Activated T-helper 1 cell treated with Interleukin-2 at 50 U/mL for 16 hours (primary cell): ENCODE measurements at places on chromosomes 13 and 19.
A peak's percentile ranks its signal among the peaks of the same experiment; 100 is the strongest.

GRCh38 chr13:78662467-78662866, 3.5 kb upstream of the OBI1 start:
- no peak for DNase-seq

GRCh38 chr19:5078182-5078581, 109.3 kb downstream of the KDM4B start:
- no peak for DNase-seq

DNA sequence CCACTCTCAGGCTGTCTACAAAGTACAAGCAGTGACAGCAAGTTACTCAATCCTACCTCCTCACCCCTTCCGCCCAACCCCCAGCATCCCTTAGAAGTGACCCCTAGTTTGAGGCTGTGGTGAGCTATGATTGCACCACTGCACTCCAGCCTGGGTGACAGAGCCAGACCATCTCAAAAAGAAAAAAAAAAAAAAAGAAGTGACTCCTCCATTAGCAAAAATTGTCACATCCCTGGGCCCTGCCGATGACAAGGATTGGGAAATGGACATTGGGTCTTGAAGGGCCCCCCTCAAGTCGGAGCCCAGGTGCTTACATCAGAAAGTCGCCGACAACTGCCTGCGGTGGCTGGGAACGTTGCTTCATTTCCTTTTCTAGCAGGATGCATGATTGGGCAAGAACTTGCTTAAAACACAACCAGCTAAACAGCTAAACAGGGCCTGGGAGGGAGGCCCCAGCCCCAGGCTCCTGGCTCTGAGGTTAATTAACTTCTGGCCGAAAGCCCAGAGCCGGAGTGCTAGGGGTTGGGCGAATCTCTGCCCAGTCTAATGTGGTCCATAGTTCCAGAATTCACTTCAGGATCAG, 15.3 kb downstream of the RAB3D start:
- no peak for DNase-seq

GRCh38 chr13:24624801-24625231, 55.4 kb upstream of the ATP12A start:
- no peak for DNase-seq

DNA sequence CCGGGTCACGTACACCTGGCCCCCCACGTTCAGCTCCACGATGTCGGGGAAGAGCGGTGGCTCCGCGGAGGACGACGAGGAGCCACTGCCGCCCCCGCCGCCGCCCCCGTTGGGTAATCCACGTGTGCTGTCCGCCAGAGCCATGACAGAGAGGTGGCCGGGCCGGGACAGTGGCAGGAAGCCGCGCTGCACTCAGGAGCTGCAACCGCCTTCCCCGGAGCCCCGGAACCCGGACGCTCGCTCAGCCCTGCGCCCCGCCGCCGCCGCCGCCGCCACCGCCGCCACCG, 257 bp downstream of the KCTD12 start:
- peak; percentile 20 for DNase-seq

- no peak for DNase-seq
Measured at GRCh38 chr19:33376423-33376822, 2.9 kb downstream of the CEBPG start.

GRCh38 chr19:14669940-14670339, 4.7 kb downstream of the ADGRE3 start:
- no peak for DNase-seq

- DNase-seq: no peak
Measured at GRCh38 chr13:33279414-33280278, 5.9 kb downstream of the STARD13 start.

GRCh38 chr19:50654882-50655281, 5.6 kb downstream of the C19orf81 start:
- DNase-seq: no peak

- no peak for DNase-seq
Measured at GRCh38 chr13:66071029-66071428, 1159.1 kb downstream of the PCDH9 start.

DNA sequence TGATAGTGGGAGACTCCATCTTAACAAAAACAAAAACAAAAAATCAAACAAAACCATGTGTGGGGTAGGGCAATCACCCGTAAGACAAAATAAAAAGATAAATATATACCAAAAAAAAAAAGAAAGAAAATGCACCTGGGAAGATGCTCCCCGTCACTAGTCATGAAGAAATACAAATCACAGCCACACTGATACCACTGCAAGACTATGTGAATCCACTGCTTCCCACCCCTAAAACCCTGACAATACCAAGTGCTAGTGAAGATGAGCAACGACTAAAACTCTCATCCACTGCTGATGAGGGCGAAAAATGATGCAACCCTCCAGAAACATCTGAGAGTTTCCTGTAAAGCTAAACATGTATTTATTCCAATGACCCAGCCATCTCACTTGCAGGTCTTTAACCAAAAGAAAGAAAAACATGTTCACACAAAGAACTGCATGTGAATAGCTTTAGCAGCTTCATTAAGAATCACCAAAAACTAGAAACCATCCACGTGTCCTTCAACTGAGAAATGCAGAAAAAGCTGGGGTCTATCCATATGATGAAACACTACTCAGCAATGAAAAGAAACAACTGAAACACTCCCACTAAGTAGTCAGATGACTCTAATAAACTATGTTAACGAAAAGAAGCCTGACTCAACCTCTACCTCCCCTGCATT, 31.7 kb downstream of the BRD4 start:
- no peak for DNase-seq

- no peak for DNase-seq
Measured at GRCh38 chr19:288911-289310, 2.3 kb downstream of the PLPP2 start.

DNA sequence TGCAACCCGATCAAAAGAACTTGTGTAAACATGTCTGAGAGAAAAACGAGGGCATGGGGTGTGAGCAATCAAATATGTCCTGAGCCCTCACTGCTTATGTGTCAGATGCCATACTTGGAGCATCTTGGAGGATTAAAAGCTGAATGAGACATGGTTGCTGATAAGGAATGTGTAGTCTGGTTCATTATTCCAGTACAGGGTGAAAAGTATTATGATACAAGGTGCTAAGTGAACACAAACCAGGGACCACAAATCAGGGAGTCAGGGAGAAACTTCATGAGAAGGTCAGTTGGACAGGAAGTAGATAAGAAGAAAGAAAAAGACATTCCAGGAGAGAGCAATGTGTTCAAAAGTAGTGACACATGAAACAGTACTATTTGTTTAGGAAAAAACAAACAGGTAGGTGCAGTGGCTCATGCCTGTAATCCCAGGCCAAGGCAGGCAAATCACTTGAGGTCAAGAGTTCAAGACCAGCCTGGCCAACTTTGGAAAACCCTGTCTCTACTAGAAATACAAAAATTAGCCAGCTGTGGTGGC, 2.0 kb upstream of the RCBTB1 start:
- no peak for DNase-seq

GRCh38 chr13:112583592-112584277, 4.2 kb downstream of the TUBGCP3 start:
- no peak for DNase-seq

DNA sequence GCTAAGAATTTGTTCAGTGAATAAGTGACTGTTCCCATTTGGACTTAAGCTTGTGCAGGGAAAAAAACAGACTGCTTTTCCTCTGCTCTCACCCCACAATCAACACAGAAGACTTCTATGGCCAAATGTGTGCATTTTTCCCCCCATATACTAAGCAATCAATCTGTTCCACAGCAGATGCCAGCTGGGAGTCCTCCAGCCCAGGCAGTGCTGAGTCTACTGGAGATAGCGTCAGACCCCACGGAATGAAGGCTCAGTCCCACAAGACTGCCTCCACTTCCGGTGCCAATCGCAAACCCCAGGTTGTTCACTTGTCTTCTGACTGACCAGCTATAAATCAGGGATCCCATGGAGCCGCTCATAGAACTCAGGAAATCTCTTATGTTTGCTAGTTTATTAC, 69.5 kb upstream of the ANKRD10 start:
- no peak for DNase-seq

DNA sequence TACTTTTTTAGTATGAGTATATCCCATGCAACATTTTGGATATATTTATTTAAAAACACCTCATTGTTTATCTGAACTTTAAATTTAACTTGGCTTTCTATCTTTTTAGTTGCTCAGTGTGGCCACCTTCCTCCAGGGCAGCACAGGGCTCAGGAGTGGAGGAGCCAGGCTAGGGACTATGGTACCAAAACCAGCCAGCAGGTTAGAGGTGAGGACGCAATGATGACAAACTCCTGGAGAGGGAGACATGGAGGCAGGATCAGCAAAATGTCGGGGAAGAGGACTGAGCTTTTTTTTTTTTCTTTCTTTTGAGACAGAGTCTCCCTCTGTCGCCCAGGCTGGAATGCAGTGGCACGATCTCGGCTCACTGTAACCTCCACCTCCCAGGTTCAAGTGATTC, 29.6 kb upstream of the CALM3 start:
- DNase-seq: no peak

DNA sequence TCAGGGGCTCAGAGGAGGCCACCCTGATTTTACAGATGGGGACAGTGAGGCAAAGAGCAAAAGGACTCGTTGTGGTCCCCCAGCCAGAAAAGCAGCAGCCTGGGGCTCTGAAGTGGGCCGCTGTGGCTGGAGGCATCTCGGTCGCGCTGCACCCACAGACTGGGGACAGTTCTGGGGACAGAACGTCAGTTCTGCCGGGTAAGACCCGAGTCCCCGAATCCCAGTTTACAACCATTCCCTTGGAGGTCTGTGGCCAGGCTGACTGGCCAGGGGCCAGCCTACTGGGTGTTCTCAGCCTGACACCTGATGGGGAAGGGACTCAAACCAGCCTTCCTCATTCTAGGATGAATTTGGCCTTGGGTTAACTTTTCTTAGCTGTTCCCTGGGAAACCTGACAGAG, 14.1 kb downstream of the SUGP1 start:
- no peak for DNase-seq

- DNase-seq: no peak
Measured at GRCh38 chr13:79614250-79614918, 133.4 kb downstream of the NDFIP2 start.

DNA sequence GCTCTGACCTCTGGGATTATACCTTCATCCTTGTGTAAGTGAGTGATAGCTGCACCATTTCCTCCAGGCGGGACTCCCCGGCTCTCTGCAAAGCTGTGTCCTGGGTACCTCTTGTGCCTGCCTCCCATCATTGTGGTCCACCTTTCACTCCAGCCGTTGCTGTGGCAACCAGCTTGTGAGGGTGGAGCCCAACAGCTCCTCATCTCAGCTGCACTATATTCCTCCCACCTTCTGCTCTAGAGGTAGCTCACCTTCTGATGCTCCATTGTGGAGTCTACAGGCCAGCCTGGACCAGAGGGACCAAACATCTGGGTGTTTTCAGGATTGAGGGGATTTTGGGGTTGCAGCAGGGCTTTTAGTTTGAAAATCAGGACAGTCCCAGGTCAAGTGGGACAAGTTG, 708.2 kb downstream of the UQCRFS1 start:
- DNase-seq: no peak

DNA sequence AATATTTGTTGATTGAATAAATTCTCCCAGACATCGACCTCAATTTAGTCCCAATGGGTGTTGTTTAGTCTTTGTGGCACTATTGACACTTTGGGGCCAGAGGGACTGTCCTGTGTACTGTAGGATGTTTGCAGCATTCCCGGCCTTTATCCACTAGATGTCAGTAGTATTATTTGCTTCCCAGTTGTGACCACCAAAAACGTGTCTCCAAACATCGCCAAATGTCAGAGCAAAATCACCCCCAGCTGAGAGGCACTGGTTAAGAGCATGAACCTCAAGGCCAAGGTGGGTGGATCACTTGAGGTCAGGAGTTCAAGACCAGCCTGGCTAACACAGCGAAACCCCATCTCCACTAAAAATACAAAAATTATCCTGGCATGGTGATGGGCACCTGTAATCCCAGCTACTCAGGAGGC, 15.4 kb downstream of the NLRP12 start:
- no peak for DNase-seq

DNA sequence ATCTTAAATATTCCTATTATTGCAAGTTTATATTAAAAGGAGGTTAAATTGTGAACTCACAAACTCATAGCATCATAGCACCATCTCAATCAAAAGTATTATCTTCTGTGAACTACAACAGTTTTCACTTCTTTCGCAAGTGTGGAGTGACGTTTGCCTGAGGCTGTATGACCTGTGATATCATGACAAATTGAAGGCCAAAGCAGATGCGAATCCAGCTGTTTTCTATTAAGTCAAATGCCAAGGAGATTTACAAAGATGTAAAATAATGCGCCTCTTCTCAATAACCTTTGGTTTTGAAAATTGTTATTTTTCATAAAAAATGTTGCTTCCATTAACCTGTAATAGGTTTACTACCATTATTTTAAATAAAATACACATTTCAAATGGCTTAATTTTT, 7.6 kb upstream of the PEG3 start:
- DNase-seq: no peak

DNA sequence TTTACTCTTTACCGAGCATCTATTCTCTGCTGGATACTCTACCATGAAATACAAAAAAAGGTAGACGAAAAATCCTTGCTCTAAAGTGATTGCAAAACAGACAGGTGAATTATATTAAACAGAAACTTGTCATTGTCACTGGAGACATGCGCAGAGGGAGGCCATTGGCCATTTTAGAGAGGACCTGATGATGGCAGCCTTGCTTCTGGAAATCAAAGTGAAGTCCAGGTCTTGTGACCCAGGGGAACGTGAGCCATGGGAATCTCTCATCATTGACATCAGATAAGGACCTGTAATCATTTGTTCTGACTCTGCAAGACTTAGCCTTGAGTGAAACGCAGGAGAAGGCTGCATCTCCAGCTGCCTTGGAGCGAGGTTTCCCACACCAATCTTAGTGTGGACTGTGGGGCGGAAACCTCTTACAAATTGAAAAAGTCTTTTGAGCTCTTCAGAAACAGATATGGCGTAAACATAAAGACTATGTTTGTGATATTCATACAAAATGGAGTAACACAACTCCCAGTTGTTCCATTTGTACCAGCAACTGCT, 16.8 kb upstream of the SLC46A3 start:
- DNase-seq: no peak

DNA sequence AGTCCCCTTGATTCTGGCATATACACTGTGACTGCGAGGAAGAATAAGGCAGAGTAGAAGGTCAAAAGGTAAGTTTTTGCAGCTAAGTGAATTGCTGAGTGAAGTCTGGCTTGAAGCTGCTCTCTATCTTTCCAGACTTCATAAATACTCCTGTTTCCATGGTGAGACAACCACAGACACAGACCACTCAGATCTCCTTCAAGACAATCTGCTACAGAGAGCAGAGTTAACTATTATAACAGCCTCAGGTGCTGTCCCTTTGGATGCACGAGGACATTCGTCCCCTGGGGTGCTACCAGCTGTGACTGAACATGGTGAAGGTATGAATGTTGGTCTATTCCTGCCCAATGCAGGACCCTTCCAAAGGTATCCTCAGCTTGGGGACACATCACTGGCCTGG, 104.0 kb downstream of the MYCBP2 start:
- DNase-seq: no peak
